ENCODE measurements at places on chromosomes 3 and 15.

- DNase-seq, result no peak
These were observed 29.8 kb downstream of the DNAJC19 start for GRCh38 chr3:180959691-180960090.

DNA sequence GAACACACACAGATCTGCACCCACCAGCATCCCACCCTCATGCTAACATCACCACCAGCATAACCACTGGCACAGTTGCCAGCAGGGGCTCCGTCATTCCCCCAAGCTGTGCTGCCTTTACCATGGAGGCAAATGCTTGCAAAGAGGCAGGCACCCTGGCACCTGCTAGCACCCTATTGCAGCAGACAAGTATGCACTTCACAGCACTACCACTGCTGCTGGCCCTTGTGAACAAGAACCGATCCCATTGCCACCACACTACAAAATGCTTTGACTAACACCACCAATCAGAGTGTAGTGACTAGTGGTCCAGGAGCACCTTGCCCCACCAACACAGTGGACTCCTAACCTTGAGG, 862.2 kb upstream of the DPPA4 start:
- no peak for DNase-seq

GRCh38 chr15:29522373-29523276, 253.0 kb upstream of the NSMCE3 start:
- no peak for DNase-seq

DNA sequence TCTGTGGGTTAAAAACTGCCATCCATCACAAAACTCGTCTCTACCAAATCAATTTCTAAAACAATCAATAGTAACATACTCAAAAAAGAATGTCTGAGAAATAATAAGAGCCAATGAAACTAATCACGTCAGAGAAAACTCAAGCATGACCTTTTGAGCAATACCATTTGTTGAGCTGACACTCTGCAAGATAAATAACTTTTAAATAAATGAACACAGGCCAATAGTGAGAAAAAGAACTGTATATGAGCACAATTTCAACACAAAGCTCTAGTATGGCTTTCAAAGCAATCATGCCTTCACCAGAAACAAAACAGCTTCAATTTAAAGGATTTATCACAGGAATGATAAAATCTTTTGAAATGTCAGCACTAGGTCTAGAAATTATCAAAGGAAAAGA, 249.2 kb upstream of the SETMAR start:
- no peak for DNase-seq

GRCh38 chr3:25618028-25618427, 46.7 kb downstream of the TOP2B start:
- DNase-seq, result no peak

Data from stimulated activated CD4-positive, alpha-beta T cell treated with anti-CD3 and anti-CD28 coated beads, Interleukin-2, amount 100 ng/mL, for 24 hours (primary cell).